ENCODE measurements at places on chromosomes 13 and 19.
A peak's percentile ranks its signal among the peaks of the same experiment; 100 is the strongest.

DNA sequence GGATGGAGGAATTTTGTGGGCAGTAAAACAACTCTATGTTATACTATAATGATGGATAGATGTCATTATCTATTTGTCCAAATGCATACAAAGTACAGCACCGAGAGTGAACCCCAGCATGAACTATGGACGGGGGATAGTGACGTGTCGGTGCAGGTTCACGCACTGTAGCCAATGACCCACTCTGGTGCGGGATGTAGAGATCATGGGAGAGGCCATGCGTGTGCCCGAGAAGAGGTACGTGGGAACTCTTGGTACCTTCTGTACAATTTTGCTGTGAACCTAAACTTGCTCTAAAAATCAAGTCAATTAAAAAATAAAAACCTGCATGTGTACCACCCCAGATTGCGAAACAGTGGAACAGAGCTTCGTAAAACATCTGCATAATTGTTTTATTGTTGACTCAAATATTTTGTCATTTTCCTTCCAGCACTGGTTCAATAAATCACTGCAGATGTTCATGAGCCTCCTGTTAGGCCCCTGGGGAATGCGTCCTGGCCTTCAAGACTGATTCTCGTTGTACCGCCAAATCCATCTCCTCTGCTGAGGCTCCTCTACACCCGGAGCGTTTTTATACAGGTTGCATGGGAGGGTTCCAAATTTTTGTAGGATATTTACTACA is 30.9 kb downstream of the COL4A1 start:
- no peak for DNase-seq

- DNase-seq: no peak
These were observed 36.3 kb upstream of the RNF113B start for GRCh38 chr13:98213354-98213753.

DNA sequence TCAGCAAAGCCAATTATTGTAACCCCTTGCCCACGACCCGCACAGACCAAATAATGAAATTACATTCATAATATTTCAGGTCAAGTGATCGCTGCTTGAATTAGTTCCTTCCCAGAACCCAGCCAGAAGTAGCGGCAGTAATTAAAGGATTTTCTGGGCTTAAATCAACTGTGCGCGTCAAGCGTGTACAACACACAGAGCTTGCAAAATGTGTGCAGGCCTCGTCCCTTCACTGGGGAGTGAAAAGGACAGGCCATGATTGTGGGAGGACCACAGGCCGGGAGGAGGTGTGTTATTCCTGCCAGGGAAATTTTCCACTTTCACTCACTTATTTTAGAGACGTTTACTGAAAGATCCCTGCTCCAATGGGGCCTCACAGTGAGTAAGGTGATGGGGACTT is 84.9 kb downstream of the CHST8 start:
- DNase-seq: no peak

DNA sequence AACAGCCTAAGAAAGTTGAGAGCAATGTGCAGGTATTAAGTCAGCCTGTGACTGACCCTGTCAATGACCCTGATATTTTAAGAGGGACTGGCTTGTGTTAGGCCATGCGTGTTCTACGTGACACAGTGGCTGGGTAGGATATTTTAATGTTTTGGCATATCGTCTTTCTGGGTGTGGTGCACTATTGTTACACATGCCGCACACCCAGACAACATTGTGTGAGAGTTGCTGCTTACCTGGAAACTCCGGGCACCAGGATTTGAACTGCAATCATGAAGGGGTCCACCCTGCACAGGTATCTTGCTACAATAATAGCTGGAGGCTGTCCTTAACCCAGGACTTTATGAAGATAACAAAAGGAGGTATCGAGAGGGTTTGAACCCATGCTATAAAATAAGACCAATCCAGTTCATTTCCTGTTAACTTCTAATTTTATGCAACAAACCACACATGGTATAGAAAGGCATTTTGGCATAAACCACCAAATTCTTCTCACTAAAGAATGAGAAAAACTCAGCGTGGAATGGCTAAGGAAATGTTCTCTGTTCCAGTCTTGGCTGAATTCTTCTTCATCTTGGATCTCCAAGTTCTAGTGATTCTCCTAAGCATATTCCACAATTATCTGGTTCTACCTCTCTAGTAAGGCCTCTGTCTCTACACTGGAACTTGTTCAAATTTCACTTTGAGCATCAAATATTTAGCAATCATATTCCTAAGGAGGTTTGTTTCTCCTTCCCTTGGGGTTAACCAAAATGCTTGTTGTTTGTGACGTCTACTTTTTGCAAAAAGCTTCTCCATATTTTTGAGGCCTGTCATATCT is 38.7 kb upstream of the POMP start:
- no peak for DNase-seq

- DNase-seq: no peak
These were observed 1.6 kb downstream of the GATAD2A start for GRCh38 chr19:19406878-19407632.

DNA sequence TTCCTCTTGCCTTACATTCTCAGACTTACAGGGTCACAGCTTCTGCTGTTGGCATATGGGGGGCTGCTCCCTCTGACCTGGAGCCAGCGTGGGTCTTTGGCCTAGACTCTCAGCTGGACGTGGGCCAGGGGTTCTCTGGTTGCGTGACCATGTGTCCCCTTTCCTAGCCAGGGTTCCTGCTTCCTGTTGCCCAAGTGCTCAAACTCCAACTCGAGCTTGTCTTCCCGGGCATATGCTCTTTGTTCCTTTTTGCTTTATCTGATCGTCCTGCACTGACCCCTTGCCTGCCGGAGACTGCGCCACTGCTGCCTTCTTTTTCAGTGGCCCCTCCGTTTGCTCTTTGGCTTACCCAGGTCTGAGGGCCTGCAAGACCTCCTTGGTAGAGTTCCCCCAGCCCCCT is 25.3 kb upstream of the GPR183 start:
- DNase-seq: no peak

DNA sequence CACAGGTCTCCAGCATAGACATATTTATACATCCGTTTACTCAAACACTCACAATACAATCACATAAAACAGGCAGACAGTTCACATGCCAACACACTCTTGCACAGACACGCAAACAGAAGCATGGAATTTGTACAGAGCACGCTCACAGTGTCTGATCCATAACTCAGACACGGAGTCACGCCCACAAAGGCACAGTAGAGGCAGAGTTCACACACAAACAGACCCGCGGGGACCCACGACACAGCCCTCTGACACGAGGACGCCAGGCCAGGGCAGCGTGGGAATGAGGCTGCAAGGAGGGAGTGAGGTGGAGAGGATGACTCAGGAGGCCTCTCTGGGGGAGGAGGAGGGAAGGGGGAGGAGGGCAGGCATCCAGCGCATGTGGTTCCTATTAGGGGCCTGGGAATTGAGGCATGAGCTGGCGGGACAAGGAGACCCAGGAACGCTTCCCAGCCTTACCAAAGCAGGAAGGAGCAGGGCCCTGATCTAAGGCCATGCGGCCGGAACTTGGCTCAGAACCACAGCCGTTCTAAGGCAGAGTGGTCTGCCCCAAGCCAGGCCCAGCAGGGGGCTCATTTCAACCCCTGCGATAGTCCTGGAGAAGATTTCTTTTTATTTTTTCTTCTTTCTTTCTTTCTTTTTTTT is 9.1 kb upstream of the OLFM2 start:
- no peak for DNase-seq

DNA sequence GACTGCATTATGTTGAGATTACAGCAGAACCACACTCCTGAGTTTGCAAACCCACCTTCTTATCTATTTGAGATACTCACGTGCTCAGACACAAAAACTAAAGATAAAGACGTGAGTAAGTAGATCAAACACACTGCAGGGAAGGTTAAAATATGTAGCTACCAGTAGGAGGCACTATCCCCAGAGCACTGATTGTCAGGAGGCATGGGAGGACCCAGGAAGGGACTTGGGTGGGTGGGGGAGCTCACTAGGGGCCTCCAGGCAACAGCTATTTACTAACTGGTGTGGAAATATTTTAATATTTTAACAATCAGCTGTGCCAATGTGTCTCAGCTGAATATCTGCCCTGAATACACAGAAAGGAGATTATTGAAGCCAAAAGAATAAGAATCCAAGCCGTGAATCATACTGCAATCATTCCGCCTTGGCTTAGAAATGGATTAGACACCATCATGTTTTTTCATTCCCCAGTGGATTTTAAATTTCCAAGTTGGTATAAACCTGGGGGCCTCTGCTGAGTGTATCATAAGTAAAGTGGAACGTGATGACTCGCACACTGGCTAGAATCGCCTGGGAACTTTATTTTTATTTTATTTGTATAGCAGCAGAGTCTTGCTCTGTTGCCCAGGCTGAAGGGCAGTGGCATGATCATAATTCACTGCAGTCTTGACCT is 73.2 kb upstream of the CACNA1A start:
- peak; percentile 31 for DNase-seq

GRCh38 chr13:80814541-80814940 is 473.6 kb upstream of the SPRY2 start:
- no peak for DNase-seq

DNA sequence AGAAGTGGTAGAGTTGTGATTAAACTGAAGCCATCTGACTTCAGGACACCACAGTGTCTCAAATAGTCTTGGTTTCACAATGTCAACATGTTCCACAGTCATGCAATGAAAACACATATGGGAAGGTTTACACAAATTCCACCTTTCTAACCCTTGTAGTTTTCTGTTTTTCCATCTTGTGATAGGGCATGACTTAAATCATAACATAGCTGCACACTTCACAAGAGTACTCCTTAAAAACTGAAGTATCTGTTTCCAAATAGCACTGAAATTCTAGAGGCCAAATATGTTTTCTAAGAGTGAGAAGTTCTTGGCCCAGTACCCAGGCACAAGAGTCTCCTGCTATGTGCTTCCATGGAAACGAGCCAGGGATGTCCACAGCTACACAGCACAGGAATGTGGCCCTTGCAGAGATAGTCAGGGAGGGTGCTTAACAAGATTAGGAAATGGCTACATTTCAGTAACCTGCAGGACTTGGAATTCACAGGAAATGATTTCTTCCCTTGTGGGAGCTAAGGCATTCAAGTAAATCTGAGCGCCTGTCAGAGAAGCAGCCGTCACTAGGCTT is 269.1 kb downstream of the NDFIP2 start:
- no peak for DNase-seq

DNA sequence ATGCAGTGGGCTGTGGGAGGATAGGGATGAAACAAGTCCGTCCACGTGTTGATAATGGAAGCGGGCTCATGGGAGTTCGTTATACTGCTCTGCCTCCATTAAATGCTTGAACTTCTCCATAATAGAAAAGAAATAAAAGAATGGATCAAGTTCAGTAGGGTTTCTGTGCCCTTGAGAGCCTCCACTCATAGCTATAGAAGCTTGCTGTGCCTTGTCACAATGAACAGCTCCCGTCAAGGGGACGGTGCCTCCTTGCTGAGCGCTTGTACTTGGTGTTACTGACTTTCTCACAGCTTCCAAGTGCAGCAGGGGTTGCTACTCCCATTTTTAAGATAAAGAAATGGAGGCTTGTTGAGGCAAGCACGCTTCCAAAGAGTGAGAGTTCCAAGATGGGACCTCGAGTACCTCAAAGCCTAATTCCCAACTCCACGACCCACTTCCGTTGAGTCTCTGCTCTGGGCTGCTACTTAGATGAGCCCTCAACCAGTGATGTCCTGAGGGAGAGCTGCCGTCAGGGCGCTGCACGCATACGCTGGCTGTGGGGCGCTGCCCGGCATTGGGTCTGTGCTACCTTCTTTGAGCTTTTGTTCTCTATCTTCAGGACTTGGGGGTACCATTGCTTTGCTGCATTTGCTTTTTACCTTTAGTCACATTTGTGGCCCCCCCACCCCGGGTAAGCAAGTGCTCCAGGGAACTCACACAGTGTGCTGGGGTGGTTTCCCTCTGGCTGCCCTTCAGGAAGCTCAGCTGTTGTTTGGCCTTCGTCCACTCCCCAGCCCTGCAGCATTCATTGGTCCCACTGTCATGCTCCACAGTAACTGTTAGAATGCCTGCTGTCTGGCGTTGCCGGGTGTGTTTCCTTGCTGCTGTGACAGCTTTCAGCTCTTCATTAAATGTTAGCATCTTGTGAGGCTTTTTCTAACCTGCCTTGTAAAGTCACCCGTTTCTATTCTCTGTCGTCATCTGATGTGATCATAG is 9.5 kb downstream of the SNRNP70 start:
- no peak for DNase-seq

GRCh38 chr13:56563663-56564062 is 577.1 kb upstream of the PRR20A start:
- no peak for DNase-seq

DNA sequence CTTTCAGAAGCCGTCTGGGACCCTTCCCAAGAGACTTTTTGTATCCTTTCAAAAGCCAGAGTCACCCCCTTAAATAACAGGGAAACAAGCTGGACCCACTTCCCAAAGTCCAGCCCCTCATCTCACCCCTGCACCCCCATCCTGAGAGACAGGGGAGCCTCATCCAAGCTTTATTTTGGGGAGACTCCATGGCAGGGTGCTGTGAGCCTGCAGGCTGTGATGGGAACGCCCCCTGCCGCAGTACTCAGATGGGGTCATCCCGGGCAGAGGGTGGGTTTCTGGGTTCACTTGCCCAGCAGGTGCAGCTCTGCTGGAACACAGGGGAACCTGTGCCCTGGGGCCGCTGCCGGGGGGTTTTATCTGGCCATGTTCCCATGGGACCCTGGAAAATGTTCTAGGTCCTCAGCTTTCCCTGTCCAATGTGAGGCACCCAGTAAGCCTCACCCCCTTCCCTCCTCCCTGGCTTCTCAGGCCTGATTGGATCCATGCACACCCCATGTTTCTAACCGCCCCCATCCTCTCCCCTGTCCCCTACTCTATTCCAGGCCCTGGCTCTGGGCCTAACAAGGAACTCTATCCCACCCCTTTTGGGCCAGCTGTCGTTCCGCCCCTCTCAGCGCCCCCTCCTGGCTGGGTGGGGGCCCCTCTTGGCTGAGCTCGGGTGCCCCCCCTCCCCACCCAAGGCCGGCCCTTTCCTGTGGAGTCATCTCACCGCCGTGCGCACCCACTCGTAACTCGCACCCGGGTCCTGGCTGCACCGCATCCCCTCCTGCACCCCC is 1.0 kb downstream of the HIF3A start:
- DNase-seq: no peak

GRCh38 chr19:47998800-47999199 is 4.4 kb downstream of the ELSPBP1 start:
- DNase-seq: no peak

DNA sequence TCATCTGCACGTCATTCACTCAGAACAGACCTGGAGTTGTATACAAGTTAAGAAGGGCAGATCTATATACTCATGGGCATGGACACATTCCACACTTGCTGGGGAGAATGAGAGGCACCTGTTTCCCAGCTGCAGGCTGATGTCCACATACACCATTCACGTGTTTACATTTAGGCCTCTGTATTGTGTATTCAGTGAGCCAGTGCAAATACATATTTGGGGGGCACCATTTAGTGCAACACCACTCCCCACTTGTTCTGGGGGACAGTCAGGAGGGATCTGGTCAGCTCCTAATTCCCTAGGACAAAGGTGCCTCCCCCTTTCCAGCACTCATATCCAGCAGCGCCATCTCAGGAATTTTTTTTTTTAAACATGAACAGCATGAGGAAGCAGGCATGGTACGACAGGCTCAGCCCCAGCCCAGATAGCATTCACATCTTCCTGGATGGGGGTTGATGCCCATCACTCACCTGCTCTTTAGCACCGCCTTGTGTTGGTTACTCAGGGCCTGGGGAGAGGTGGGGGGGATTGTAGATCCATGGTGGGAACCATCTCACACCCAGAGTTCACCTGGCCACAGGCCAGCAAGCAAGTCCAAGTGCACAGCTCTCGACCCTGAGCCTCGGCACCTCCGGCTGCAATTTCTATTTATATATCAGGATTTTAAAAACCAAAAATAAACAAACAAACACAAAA is 56.9 kb upstream of the ZNF254 start:
- no peak for DNase-seq

- DNase-seq: no peak
These were observed 394.0 kb downstream of the DLEU7 start for GRCh38 chr13:50449465-50449864.

GRCh38 chr19:58217069-58217481 is 11.6 kb upstream of the ZNF544 start:
- DNase-seq: no peak
